ENCODE measurements at places on chromosomes 12 and 14.

GRCh38 chr14:24895243-24895583 is 154.7 kb downstream of the STXBP6 start:
- no peak overlapping the region for H3K27ac ChIP-seq
- H3K4me3 ChIP-seq = no peak overlapping the region
- no peaks in the 10 kb centered on the region for H3K36me3 ChIP-seq
- H3K27me3 ChIP-seq = no peaks in the 10 kb centered on the region

- DNase-seq = no peak
- no peak overlapping the region for H3K27ac ChIP-seq
- H3K27me3 ChIP-seq = no peaks in the 10 kb centered on the region
- no peaks in the 10 kb centered on the region for H3K4me1 ChIP-seq
- no peak overlapping the region for H3K4me3 ChIP-seq
- no peaks in the 10 kb centered on the region for H3K36me3 ChIP-seq
Measured at GRCh38 chr14:99280852-99281251, 8.9 kb upstream of the BCL11B start.

GRCh38 chr14:77917491-77918201 is 117.7 kb downstream of the ADCK1 start:
- no peaks in the 10 kb centered on the region for H3K27me3 ChIP-seq
- no peak for DNase-seq
- no peak overlapping the region for H3K4me3 ChIP-seq
- H3K27ac ChIP-seq = no peak overlapping the region

DNA sequence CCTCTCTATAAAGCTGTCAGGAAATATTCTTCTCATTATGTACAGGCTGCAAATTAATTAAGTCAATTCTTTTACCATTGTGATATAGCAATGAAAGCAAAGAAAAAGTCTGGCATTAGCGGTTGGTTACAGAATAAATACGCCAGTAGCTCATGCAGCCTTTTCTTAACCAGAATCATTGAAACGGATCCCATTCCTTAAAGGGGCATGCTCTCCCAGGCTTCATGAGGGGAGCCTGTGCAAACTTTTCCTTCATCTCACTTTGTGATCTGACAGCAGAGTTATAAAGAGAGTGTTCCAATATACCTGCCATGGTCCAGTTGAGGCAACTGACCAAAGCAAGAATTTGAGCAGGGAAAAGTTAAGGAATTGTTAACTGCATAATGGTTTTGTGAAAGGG is 337.7 kb downstream of the EMP1 start:
- DNase-seq = no peak
- H3K4me1 ChIP-seq = no peaks in the 10 kb centered on the region
- no peaks in the 10 kb centered on the region for H3K27me3 ChIP-seq
- H3K4me3 ChIP-seq = no peak overlapping the region
- H3K36me3 ChIP-seq = no peaks in the 10 kb centered on the region

DNA sequence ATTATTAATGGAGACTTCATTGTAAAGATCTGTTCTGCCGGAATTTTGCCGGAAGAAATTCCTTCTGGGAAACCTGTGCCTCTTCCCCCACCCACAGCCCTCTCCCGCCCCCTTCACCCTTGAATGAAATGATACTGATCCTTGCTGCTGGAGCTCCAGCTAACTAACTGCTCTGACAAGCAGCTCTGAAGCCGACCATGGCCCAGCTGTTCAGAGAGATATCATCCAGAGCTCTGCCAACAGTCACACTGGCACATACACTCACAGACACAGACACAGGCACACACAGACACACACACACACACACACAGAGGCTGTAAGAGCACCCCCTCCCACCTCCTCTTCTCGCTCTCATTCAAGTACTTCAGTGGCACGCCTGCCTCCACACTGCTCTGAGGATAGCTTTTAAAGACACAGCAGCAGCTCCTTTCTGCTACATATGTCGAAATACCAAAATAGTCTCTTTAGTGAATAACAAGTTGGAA is 88.6 kb downstream of the R3HDM2 start:
- no peak for DNase-seq
- peaks cover 6% of the 10 kb centered on the region for H3K4me1 ChIP-seq
- H3K36me3 ChIP-seq = no peaks in the 10 kb centered on the region
- H3K4me3 ChIP-seq = no peak overlapping the region

DNA sequence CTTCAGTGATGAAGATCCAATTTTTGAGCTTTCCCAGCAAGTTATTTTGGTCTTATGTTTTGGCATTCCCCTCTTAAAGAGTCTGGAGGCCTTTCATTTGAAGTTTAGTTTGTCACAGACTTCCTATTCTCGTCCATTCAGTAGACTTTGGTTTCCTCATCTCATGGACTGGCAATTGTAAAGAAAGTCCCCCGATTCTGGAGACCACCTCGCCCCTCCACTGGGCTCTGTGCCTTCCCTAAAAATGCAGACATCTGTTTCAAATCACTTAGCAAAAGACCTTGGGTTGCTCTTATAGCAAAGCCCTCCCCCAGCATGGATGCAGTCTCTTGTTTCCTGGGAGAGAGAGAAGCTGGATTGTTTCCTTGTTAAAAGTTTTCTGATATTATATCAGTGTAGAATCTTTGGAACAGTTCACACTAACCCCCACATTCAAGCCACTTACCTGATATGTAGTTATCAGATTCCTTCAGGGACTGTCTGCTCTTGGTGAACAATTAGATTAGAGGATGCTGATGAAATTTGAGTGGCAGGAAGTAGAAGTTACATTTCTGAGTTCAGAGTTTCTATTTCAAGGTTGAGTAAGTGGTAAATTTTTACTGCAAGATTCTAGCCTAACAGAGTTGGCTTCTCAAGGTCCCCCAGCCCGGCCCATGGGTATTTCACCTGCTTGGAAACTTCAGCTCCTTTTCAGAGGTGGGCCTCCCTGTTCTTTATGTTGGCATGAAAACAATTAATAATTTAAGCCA is 56.3 kb downstream of the PLXNC1 start:
- H3K4me1 ChIP-seq = no peaks in the 10 kb centered on the region
- H3K27ac ChIP-seq = no peak overlapping the region
- H3K4me3 ChIP-seq = no peak overlapping the region

GRCh38 chr12:39403376-39403775 is 39.5 kb downstream of the KIF21A start:
- no peaks in the 10 kb centered on the region for H3K27me3 ChIP-seq
- H3K4me3 ChIP-seq = no peak overlapping the region
- no peaks in the 10 kb centered on the region for H3K4me1 ChIP-seq
- no peak overlapping the region for H3K27ac ChIP-seq
- DNase-seq = no peak
- no peaks in the 10 kb centered on the region for H3K36me3 ChIP-seq

DNA sequence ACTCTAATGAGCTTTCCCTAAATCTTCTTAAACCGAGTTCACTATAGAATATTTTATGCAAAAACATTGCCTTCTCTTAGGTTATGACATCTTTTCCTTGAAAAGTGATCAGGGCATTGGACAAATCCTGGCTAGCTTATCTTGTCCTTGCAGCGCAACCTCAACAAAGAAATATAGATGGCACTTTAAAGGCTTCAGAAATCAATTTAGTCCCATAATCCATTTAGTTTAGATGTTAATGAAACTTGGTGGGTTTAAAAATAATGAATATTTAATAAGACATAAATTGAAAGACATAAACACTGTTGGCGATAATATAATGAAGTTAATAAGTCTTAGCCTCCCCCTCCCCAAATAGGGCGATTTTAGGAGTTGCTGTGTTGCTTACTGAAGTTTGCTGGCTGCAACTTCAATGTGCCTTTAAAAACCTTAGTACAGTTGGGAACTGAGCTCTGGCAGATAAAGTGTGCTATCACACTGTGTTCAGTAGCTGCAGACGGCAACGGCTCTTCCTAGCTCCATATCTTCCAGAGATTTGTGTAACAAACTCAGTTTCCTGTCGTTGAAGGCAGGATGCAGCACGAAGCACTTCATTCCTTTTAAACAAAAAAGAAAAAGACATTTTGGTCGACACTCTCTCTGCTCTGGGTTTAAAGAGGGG is 19.5 kb downstream of the PLXNC1 start:
- DNase-seq = no peak
- no peaks in the 10 kb centered on the region for H3K27me3 ChIP-seq
- no peak overlapping the region for H3K4me3 ChIP-seq
- H3K36me3 ChIP-seq = no peaks in the 10 kb centered on the region

DNA sequence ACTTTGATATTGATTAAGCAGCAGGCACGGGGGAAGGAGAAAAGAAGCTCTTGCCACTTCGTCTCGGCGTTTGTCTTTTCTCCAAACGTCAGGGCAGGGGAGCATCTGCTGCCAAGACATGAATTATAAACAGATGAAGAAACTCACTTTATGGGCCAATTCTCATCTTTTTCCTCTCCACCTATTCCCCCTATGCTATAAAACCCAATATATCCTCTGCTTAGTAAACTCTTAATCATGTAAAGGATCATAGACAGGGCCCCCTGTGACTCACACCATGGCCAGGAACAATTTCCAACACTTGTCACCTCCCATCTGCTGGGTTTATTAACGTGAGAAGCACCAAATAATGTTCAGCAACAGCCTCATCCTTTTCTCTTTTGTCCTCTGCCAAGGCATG is 1092.1 kb upstream of the TMEM132C start:
- no peak overlapping the region for H3K4me3 ChIP-seq
- DNase-seq = no peak
- H3K4me1 ChIP-seq = no peaks in the 10 kb centered on the region
- H3K27me3 ChIP-seq = no peaks in the 10 kb centered on the region

DNA sequence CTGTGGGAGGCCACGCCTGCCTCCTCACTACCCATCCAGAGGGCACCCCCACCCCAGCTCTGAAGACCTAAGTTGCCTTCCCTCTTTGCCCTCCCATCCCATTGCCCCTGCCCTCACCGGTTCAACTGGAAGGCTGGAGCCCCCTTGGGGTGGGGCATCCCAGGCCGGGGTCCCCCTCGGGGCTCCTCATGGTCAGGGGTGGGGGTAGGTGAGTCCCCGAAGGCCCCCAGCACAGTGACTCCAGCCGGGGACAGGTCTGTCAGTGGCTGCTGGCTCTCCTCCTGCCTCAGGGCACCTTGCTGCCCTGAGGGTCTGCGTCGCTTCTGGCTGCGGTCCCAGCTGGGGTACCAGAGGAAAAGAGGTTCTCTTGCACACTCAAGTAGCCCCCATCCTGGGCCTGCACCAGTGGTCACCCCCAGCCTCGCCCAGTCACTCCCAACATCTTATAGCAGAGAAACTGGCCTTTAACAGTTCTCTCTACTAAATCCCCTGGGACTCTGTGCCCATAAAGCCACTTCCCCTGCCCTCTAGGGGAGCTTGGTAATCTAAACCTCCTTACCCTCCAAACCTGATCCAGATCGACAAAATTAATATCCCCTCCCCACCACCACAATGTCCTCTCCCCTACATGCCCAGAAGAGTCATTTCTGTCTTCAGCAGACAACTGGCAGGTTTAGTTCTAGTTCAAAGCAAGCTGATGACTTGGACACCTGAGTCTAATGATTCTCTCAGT is 5.1 kb downstream of the PIANP start:
- H3K4me1 ChIP-seq = peaks cover 2% of the 10 kb centered on the region
- no peak overlapping the region for H3K4me3 ChIP-seq
- H3K27ac ChIP-seq = no peak overlapping the region
- no peaks in the 10 kb centered on the region for H3K36me3 ChIP-seq
- H3K27me3 ChIP-seq = peaks cover 4% of the 10 kb centered on the region

DNA sequence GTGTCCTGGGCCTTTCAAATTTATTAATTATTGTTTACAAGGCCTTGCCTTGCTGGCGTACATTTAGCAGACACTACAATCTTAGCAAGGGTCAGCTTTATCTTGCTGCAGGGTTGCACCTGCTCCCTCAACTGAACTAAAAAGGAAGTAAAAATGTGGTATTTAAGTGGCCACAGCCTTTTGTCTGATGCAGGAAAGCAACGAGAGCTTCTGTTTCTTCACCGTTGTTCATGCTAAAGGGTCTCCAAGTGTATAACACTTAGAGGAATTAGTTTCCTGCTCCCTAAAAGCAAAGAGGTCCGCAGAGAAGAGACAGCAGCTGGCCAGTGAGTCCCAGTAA is 62.8 kb upstream of the EGLN3 start:
- H3K27ac ChIP-seq = no peak overlapping the region
- H3K36me3 ChIP-seq = no peaks in the 10 kb centered on the region
- H3K4me1 ChIP-seq = no peaks in the 10 kb centered on the region
- H3K27me3 ChIP-seq = no peaks in the 10 kb centered on the region
- DNase-seq = no peak

DNA sequence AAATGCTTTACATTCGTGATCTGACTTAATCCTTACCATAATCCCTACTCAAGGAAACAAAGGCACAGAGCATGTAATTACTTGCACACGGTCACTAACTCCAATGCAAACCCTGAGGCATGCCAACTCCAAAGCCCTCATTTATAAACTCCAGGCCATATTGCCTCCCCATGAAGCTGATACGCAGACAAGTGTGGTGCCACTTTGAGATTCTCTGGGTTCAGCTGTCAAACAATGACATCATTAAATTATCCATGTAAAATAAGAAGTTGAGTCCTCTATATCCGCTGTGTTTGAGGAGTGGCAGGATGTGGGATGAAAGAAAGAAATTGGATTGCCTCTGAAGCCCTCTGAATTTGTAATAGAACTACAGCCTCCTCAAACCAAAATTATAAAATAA is 62.8 kb downstream of the ANO4 start:
- H3K36me3 ChIP-seq = no peaks in the 10 kb centered on the region
- H3K27me3 ChIP-seq = no peaks in the 10 kb centered on the region
- no peak overlapping the region for H3K4me3 ChIP-seq
- no peak overlapping the region for H3K27ac ChIP-seq
- DNase-seq = no peak
- H3K4me1 ChIP-seq = no peaks in the 10 kb centered on the region

- H3K4me3 ChIP-seq = no peak overlapping the region
- H3K27me3 ChIP-seq = no peaks in the 10 kb centered on the region
- DNase-seq = peak; percentile 72
- H3K4me1 ChIP-seq = peaks cover 6% of the 10 kb centered on the region
- H3K36me3 ChIP-seq = no peaks in the 10 kb centered on the region
Measured at GRCh38 chr12:124525455-124525854, 42.0 kb downstream of the NCOR2 start.

GRCh38 chr14:94646066-94646465 is 33.9 kb downstream of the SERPINA3 start:
- H3K27me3 ChIP-seq = no peaks in the 10 kb centered on the region
- H3K27ac ChIP-seq = no peak overlapping the region
- no peaks in the 10 kb centered on the region for H3K4me1 ChIP-seq
- DNase-seq = no peak
- H3K36me3 ChIP-seq = no peaks in the 10 kb centered on the region
- H3K4me3 ChIP-seq = no peak overlapping the region
